ENCODE measurements at places on chromosomes 2 and 18.

GRCh38 chr18:39341129-39341528 lies 1775.5 kb upstream of the CELF4 start:
- no peak for DNase-seq

GRCh38 chr18:74226156-74226555 lies 65.6 kb downstream of the CYB5A start:
- no peak for DNase-seq

GRCh38 chr18:80033181-80034067 lies 810 bp upstream of the RBFA start:
- no peak for DNase-seq

GRCh38 chr2:32732912-32733472 lies 105.1 kb downstream of the TTC27 start:
- no peak for DNase-seq

DNA sequence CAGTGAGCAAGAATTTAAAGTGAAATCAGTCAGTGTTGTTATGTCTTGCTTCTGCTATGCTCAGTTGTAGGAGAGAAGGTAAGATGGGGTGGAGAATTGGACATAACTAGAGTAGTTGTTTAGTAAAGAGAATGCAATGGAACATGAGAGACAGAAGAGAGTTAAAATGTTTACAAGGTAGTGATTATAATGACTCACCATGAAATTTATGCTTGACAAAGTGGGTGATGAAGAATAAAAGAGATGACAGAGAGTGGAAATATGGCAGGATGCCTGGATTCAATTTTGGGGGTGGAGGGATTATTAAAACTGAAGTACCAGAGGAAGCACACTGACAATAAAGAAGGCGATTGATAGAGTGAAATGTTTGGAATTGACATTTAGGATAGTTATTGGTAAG lies 10.6 kb downstream of the SCG2 start:
- DNase-seq, result peak; percentile 75

DNA sequence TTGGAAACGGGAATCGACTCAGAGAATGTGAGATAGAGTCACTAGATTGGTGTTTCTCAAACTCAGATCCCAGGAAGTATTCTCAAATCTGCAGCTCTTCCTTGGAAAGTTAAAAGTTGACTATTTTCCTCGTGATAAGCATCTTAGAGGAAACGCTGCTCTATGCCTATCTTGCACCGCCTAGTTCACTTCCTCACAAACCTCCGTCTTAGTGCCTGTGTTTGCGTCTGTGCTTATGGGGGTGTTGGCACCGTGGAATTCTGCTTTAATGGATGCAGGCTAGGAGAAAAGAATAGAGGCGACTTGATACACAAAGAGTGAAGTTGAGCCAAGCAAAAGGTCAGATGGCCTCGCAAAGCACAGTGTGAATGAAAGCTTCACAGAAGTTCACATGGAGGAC lies 255.3 kb upstream of the ID2 start:
- no peak for DNase-seq

DNA sequence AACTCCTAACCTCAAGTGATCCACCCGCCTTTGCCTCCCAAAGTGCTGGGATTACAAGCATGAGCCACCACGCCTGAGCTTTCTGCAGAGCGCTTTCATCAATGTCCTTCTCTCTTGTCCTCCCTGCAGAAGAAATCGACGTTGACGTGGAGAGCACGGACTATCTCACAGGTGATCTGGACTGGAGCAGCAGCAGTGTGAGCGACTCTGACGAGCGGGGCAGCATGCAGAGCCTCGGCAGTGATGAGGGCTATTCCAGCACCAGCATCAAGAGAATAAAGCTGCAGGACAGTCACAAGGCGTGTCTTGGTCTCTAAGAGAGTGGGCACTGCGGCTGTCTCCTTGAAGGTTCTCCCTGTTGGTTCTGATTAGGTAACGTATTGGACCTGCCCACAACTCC lies 23.1 kb downstream of the MXD1 start:
- DNase-seq, result no peak

- peak; percentile 15 for DNase-seq
Measured at GRCh38 chr2:197358931-197359330, 48.4 kb upstream of the ANKRD44 start.

GRCh38 chr2:177893880-177894279 lies 178.7 kb downstream of the PDE11A start:
- DNase-seq, result no peak

DNA sequence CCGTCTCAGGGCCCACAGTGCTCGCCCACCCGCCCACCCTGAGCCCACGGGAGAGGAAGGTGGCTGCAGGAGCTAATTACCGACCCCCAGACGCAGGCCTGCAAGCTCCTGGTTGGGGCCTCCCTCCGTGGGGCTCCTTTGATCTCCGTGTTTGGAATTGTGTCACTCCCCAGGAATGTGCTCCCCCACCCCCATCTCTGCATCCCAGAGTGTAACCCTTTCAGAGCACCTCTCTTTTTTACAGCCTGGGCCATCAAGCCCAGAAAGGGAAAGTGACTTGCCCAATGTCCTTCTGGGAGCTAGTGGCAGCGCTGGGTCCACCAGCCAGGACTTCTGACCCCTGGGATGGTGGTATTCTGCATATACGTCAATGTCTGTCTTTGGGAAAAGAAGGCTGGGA lies 335.1 kb downstream of the CYRIA start:
- DNase-seq, result peak; percentile 3

- no peak for DNase-seq
Measured at GRCh38 chr18:47901624-47902362, 28.7 kb downstream of the SMAD2 start.

GRCh38 chr2:28338046-28338817 lies 54.4 kb upstream of the FOSL2 start:
- DNase-seq, result peak; percentile 86

GRCh38 chr2:62972601-62973000 lies 78.0 kb upstream of the OTX1 start:
- no peak for DNase-seq

- no peak for DNase-seq
Measured at GRCh38 chr2:156309167-156309566, 23.4 kb downstream of the NR4A2 start.

DNA sequence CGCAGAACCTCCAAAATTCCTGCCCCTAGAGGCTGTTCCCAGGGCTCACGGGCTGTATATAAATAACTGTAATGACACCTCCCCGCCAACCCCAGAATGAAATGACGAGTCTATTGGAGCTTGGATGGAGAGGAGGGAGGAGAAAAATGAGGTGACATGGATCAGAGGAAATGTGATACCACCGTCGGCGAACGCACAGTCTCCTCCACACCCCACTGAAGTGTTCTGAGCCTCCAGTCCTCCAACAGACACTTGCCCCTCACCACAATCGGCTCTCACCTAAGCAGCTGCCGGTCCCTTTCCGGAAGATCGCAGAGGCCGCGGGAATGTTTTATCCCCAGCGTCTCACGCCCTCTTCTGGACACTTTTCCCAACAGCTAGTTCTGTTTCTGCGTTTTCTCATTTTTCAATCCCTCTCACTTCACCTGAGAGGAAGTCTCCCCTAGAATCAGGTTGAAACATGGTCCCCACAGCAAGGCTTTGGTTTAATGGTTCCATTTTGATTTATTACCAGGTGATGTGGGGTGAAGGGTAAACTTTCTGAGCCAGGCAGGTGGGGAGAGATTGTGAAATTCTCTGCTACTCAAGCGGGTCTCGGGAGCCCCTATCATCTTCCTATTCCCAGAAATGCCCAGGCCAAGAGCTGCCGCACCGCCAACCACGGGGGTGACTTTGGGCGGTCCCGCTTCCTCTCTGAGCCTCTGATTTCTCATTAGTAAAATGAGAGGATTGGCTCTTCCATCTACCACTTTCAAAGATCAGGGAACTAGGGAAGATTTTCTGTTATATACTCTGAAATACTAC lies 9.1 kb upstream of the MYO5B start:
- peak; percentile 37 for DNase-seq

- no peak for DNase-seq
Measured at GRCh38 chr2:99205491-99205890, 24.5 kb downstream of the MRPL30 start.

DNA sequence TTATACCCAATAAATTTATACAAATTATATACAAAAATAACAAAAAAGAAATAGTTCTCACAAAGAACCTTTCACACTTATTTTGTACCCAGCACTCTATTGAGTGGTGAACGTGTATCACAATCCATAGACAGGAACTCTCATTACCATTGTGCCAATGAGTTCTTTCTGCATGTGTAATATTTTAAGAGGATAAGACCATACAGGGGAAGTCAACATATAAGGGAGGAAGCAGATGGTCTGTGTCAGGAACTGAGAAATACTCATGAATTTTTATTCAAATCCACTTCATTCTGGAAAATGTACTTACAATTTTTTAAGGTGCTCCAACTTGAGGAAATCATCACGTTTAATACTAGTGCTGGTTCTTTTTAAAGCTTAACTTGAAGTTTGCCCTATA lies 27.1 kb upstream of the ELOA2 start:
- no peak for DNase-seq

DNA sequence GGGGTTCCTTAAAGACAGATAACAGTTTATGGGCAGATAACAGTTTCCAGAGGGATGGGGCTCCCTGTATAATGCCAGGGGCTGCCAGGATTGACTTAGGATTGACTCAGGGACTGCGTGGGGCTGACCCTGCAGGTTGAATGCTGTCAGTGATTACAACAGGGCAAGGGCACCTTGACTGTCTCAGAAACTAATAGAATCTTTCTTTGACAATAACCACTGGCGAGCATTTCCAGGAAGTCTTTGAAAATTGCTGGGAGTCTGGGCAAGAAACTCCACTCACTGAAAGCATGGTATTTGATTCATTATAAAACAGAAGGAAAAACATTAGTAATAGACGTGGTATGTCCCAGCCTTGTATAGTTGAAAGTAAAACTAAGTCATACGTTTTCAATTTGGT lies 101.0 kb downstream of the GPD2 start:
- peak; percentile 61 for DNase-seq

- DNase-seq, result peak; percentile 55
Measured at GRCh38 chr2:196225213-196225612, 53.8 kb upstream of the STK17B start.

GRCh38 chr2:34787341-34787740 lies 1188.2 kb upstream of the FAM98A start:
- no peak for DNase-seq

GRCh38 chr2:238233625-238234024 lies 6.2 kb downstream of the HES6 start:
- DNase-seq, result no peak

- DNase-seq, result no peak
Measured at GRCh38 chr2:127179766-127180165, 40.3 kb downstream of the CYP27C1 start.

GRCh38 chr18:59469463-59470180 lies 110.6 kb upstream of the LMAN1 start:
- no peak for DNase-seq

DNA sequence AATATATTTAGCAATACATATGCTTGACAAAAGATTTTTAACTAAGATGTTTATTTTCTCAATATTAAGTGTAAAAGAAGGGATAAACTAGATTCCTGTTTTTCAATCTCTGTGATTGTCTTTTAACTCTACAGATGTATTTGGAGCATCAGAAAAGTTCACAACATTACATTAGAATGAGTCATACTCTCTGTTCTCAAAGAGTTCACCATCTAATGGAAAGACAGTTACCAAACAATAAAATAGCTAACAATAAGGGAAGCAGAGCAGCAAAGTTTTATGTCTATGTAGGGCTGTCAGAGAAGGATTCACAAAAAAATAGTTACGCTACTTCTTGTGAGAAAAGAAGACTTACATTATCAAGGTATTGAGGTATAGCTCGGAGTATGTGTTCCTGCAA lies 109.2 kb upstream of the MAP2 start:
- DNase-seq, result peak; percentile 5
